PC-3 (cell line): ENCODE measurements at places on chromosomes 6 and 20.

DNA sequence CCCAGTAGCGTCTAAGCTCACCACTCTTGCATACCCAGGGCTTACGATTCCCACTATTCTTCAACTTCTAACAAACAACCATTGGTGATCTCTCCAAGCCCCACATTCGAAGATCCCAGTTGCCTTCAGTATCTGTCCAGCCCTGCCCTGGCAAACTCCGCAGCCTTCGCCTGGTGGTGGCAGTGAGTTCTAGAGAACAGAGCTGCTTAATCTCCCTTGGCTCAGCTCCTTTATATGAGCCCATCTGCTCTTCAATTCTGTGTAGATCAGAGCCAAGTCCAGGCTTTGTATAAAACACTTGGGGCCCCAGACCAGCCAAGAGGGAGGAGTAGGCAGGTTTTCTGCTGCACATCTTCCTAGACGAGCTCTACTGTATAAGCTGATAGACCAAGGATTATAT, 193.3 kb downstream of the PHACTR1 start:
- no peaks in the 10 kb centered on the region for H3K4me1 ChIP-seq
- H3K4me3 ChIP-seq: no peak overlapping the region
- no peak for DNase-seq
- H3K36me3 ChIP-seq: no peaks in the 10 kb centered on the region

GRCh38 chr6:1527073-1527457, 82.7 kb upstream of the FOXC1 start:
- H3K4me1 ChIP-seq: no peaks in the 10 kb centered on the region
- H3K36me3 ChIP-seq: no peaks in the 10 kb centered on the region
- H3K27ac ChIP-seq: no peak overlapping the region
- DNase-seq: no peak
- peaks cover 5% of the 10 kb centered on the region for H3K27me3 ChIP-seq

GRCh38 chr20:14712302-14712739, 374.9 kb upstream of the FLRT3 start:
- no peaks in the 10 kb centered on the region for H3K36me3 ChIP-seq
- DNase-seq: peak; percentile 88
- H3K27me3 ChIP-seq: no peaks in the 10 kb centered on the region
- 0 out of 2 replicates have a peak overlapping the region, but pooled peaks have one; percentile 1 for H3K27ac ChIP-seq
- peaks cover 50% of the 10 kb centered on the region for H3K4me1 ChIP-seq
- H3K4me3 ChIP-seq: no peak overlapping the region

- DNase-seq: no peak
- no peak overlapping the region for H3K4me3 ChIP-seq
- no peaks in the 10 kb centered on the region for H3K27me3 ChIP-seq
- H3K36me3 ChIP-seq: no peaks in the 10 kb centered on the region
These were observed 16.6 kb downstream of the GJA10 start for GRCh38 chr6:89910902-89911240.

DNA sequence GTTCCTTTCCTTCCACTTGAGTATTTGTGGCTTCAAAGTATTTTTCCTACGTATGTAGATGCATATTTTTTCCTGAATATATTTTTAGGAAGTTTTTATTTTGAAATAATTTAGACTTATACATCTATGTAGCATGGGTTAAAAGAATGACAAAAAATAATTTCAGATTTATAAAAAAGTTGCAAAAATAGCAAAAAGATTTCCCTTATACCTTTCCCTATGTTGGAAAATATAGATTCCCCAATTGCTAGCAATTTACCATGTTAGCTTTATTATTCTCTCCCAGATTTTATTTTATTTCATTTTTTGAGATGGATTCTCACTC, 69.8 kb downstream of the SCAND1 start:
- peaks cover 41% of the 10 kb centered on the region for H3K4me1 ChIP-seq
- peak overlapping the region; percentile 97 for H3K27ac ChIP-seq
- DNase-seq: no peak
- H3K27me3 ChIP-seq: no peaks in the 10 kb centered on the region

GRCh38 chr6:6811128-6812009, 222.8 kb downstream of the LY86 start:
- peak overlapping the region; percentile 45; the same call in 1 of the 2 replicates for H3K4me3 ChIP-seq
- H3K4me1 ChIP-seq: peaks cover 38% of the 10 kb centered on the region
- no peaks in the 10 kb centered on the region for H3K36me3 ChIP-seq
- peak overlapping the region; percentile 100 for H3K27ac ChIP-seq
- DNase-seq: peak; percentile 98

DNA sequence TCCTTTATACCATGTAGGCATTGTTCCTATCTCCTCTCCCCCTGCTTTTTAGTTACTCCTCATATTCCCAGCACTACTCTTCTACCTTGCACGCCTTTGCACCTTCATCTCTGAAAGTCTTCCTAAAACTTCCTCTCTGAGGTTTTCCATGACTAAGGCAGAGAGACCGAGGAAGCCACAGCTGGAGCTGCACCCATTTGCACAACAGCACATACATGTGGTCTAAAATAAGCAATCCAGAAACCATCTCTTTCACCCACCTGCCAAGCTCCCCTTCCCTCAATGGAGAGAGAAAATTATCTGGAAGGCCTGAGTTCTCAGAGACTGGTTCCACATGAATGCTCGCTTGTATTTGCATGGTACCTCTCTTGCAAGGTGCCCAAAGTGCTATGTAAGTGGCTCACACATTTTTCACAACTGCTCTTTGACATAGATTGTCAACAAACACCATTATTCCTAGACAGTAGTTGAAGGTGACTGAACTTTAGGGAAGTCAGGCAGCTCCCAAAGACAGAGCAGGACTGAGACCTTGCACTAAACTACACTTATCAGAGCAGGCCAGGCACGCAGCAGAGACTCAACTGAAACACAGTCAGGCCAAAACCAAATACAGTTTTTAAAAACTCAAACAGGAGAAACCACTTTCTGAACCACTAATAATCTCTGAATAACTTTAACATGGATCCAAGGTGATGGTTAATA, 313.2 kb downstream of the TFAP2A start:
- H3K36me3 ChIP-seq: no peaks in the 10 kb centered on the region
- peaks cover 7% of the 10 kb centered on the region for H3K4me1 ChIP-seq
- H3K4me3 ChIP-seq: no peak overlapping the region
- DNase-seq: no peak
- H3K27me3 ChIP-seq: peaks cover 11% of the 10 kb centered on the region; the same call in 1 of the 2 replicates

- no peaks in the 10 kb centered on the region for H3K36me3 ChIP-seq
- H3K27me3 ChIP-seq: no peaks in the 10 kb centered on the region
- no peak overlapping the region for H3K27ac ChIP-seq
- DNase-seq: no peak
- no peak overlapping the region for H3K4me3 ChIP-seq
These were observed 903.9 kb upstream of the MAP3K7 start for GRCh38 chr6:91490671-91491301.

- H3K36me3 ChIP-seq: no peaks in the 10 kb centered on the region
- H3K4me1 ChIP-seq: no peaks in the 10 kb centered on the region
These were observed 24.7 kb upstream of the BHLHE23 start for GRCh38 chr20:63031251-63032014.

DNA sequence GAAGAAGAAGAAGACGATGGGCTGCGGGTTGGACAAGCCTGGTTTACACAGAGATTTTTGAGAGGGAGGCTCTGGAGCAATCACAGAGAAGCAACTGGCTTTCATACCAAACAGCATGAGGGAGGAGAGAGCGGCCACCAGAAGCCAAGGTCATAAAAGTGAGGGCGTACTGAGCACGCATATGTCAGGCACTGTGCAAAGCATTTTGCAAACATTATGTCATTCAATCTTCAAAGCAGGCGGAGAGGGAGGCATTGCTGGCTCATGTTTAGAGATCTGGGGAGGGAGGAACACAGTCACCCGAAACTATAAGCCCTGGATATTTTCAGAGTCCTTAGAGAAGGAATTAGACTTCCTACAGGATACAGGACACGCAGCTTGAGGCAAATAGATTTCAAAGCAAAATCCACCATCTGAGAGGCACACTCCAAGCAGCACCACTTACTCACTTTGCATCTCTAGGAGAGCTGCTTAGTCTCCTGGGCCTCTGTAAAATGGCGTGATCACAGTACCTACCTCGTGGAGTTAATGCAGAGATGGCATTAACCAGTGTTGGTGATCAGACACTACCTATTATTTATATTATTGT, 24.6 kb downstream of the RAMACL start:
- no peaks in the 10 kb centered on the region for H3K36me3 ChIP-seq
- peaks cover 26% of the 10 kb centered on the region for H3K4me1 ChIP-seq
- H3K27me3 ChIP-seq: no peaks in the 10 kb centered on the region

- H3K36me3 ChIP-seq: no peaks in the 10 kb centered on the region
- no peak overlapping the region for H3K27ac ChIP-seq
- H3K27me3 ChIP-seq: no peaks in the 10 kb centered on the region
These were observed 315.6 kb upstream of the CITED2 start for GRCh38 chr6:139690007-139690406.

DNA sequence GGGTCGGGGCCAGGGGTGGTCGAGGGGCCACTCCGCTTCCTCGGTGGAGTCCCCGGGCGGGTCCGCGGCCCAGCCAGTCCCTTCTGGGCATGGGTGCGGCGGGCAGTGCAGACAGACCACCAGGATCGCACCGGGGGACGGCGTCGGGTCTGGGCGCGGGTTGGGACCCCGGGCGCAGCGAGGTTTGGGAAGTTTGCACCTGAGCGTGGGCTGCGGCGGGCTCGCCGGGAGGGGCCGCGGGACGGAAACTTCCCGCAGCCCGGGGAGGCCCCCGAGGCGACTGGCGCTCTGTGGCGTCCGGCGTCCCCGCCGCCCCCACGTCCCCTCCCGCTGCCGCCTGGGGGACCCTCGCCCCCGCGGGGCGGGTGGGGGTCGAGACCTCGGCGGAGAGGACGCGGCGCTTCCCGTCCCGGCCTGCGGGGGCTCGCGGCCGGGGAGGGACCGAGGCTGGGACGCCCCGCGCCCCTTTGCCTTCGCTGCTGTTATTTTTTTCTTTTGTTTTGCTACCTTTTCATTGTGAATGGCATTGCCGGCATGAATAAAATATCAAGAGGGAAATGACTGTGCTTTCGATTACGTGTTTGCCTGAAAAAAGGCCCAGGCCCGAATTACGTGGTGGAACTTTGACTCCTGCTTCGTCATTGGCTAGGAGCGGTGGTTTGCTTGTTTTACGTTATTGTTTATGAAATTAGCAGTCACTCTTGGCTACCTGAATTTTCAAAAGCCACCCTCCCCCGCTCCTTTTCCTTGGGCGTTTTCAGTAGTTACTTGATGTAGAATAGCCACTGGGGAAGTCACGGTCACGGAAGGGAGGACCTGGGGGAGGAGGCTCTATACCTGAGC, 703 bp downstream of the SNX9 start:
- H3K27ac ChIP-seq: peak overlapping the region; percentile 60
- peak; percentile 56 for DNase-seq
- no peaks in the 10 kb centered on the region for H3K27me3 ChIP-seq
- peaks cover 6% of the 10 kb centered on the region for H3K4me1 ChIP-seq
- H3K4me3 ChIP-seq: peak overlapping the region; percentile 83

DNA sequence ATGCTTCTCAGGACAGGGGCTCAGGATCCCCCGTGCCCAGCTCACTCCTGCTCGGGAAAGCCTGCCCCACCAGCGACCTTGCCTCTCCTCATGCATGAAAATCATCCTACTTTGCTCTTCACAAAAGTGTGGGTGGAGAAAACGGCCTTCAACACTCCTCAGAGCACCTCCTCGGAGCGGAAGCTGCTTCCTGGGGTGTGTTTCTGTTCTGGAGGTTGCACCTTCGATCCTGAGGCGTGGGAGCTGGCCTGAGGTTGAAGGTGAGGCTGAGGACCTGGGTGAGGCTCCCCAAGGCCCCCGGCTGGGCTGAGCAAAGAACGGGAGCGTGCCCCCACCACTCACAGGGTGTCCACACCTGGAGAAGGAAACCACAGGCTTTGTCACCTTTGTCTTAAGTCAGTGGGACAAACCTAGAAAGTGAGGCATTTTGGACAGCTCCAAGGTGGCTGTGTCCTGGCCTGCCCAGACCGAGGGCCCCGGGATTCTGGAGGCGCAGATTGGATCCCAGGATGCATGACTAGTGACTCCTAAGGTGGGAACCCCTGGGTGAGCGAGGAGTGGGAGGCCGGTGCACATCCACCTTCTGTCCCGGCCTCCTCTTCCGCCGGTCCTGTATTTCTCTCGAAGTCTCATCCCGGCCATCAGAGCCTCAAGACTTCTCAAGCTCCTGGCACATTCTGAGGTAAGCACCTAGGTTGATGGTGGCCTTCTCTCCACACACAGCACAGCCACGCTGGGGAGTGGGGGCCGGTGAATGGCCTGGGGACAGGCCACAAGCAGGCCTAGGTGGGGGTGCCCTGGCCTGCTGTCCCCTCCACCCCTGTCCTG, 104.7 kb downstream of the TMEM242 start:
- H3K27ac ChIP-seq: peak overlapping the region; percentile 65
- H3K36me3 ChIP-seq: no peaks in the 10 kb centered on the region
- no peak overlapping the region for H3K4me3 ChIP-seq
- H3K27me3 ChIP-seq: no peaks in the 10 kb centered on the region

DNA sequence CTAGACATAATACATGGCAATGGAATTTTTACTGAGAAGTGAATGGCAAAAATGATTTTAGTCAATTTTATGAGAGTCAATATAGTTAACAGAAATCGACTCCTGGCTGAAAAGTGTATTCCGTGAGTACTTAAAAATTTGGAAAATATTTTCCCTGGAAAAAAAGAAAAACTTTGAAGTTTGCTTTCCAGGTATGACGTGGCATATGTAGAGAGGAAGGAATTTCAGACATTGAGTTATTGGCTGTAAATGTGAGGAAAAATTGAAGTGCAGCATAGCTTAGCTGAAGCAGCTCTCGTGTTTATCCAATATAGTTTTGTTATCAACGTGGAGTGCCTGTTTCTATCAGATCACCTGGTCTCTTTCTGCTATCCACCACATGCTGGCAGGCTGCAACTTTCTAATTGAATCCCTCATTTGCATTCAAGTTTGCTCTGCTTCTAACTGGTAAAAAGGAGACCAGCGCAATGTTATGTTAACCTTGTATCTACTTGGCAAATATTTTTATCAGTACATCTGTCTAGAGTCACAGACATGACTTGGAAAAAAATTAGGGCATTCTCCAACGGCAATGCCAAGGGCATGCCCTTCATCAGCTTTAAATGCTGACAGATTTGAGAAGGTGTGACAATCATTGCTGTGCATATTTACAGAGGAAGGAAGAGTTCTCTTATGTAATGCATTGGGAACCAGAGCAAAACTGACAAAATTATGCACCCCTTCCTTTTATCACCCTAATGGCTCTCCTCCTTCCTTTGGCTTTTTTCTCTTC, 1102.8 kb upstream of the FLRT3 start:
- no peak for DNase-seq
- H3K27ac ChIP-seq: no peak overlapping the region
- no peaks in the 10 kb centered on the region for H3K36me3 ChIP-seq
- no peak overlapping the region for H3K4me3 ChIP-seq
